ENCODE measurements at places on chromosomes 1 and 21.

GRCh38 chr1:15106608-15107007, 46.9 kb upstream of the TMEM51 start:
- no peak for DNase-seq

DNA sequence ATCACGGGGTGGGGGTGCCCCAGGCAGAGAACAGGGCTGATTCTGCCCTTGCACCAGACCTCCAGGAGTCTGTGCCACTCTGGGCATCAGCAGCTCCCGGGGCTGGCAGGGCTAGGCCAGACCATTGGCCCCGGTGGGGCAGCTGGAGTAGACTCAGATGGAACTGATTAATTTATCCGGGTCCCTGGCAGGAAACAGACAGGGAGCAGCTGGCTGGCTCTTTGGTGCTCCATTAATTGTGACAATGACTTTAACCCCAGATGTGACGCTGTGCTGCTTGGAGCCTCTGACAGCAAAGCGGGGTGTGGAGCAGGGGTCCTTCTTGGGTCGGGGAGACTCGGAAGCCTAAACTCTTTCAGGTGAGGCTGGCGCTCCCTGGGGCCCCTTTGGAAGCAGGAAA, 9.5 kb downstream of the EPHA8 start:
- DNase-seq: no peak

GRCh38 chr1:8517661-8518489, 200.0 kb downstream of the SLC45A1 start:
- peak; percentile 33 for DNase-seq

- no peak for DNase-seq
These were observed 91.6 kb upstream of the CLDN14 start for GRCh38 chr21:36571556-36571955.

GRCh38 chr1:51236531-51237350, 668 bp downstream of the RNF11 start:
- DNase-seq: peak; percentile 37

DNA sequence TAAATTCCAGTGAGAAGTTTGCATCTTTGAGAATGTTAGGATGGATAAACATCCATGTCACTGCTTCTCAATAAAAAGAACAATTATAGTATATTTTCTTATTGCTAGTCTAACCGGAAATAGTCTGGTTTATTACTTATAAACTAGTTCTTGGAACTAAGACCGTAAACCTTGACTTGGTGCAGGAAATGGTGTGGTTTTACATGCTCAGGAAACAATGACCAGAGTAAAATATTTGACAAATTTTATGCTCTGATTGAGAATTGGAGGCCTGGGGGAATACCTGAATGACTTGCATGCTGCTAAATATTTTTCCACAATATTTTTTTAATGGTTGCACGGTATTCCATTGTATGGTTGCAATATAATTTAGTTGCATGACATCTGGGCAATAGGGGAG, 76.3 kb downstream of the XCL2 start:
- no peak for DNase-seq

- DNase-seq: no peak
These were observed 111.3 kb downstream of the GREM2 start for GRCh38 chr1:240500647-240501046.

DNA sequence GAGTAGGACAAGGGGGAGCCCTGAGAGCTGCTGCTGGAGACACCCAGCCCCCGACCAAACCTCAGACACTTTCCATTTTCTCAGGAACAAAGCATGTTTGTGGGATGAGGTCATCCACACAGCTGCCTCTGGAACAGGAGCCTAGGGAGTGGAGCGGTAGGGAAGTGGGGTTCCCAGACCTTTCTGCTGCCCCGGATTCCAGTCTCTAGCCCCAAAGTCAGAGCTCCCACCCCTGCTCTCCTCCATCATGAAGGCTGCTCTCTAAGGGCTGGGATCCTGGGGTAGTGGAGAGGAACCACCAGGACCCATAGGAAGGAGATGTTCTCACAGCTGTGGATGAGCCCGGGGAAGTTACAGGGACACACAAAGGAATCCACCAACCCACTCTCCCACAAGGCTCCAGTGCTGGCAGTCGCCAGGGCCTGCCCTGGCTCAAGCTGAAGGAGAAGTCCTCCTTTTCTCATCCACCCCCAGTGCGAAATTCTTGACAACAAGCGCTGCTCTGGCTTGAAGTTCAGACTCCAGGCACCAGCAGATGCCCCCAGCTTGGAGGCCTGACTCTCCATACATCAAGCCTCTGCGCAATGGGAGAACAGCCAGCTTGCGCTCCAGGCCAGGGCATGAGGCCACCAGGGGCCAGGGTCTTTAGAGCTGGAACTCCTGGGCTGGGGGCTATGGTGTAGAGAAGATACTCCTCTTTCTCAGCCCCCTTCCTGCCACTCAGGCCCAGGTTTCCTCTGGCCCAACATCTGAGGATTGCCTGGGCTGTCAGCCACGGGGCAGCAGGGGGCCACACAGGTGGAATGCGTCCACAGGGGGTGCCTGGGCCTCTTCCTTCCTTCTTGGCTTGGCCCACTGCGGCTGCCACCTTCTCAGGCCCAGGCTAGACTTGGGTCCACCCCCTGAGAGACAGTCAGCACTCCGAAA, 4.5 kb downstream of the FHL3 start:
- no peak for DNase-seq

DNA sequence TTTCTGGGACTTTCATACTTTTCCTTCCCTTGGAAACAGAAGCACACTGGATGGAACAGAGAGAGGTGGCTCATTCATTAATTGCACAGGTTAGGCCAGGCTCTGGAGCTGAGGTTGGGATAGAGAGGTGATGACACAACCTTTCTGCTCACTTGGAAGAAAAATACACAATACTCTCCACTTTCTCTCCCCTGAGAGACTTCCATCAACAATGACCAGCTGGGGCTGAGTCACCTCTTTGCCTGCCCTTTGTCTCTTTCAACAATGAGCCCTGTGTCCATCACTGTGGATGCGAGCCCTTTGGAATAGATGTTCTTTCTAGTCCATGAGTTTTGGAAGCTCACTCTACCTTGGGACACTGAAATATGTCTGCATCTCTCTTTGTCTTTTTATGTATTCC, 43.1 kb downstream of the ATP2B4 start:
- DNase-seq: no peak

GRCh38 chr1:230824919-230825721, 43.2 kb downstream of the C1orf198 start:
- no peak for DNase-seq

DNA sequence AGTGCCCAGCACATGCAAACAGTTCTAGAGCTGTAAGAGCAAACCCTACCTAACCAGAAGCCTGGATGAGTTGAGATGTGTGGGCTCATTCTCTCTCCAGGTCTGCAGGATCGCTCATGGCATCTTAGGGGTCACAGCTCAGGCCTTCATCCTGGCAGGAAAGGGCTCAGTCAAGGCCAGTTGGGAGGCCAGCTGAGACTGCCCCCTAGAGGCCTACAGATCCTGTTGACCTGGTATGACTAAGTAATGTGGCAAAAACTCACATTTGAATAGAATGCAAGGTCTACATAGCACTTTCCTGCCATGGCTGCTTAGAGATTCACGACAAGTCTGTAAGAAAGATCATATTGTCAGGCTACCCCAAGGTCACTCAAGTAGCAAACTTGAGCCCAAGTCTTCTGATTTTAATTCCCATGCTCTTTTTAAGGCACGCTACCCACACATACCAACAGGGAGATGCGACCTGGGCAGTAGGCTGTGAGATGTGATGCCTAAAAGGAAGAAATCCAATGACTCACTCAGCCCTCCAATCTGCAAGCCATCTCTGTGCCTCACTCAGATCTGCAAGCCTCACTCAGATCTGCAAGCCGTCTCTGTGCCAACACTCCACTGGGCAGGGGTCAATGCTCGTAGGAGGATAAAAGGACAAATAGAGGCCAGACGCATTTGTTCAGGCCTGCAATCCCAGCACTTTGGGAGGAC, 5.1 kb upstream of the CAPN8 start:
- peak; percentile 20 for DNase-seq

- DNase-seq: no peak
These were observed 209.9 kb upstream of the SGIP1 start for GRCh38 chr1:66323958-66324625.

- DNase-seq: no peak
These were observed 51.9 kb downstream of the KLHDC7A start for GRCh38 chr1:18532390-18533170.

DNA sequence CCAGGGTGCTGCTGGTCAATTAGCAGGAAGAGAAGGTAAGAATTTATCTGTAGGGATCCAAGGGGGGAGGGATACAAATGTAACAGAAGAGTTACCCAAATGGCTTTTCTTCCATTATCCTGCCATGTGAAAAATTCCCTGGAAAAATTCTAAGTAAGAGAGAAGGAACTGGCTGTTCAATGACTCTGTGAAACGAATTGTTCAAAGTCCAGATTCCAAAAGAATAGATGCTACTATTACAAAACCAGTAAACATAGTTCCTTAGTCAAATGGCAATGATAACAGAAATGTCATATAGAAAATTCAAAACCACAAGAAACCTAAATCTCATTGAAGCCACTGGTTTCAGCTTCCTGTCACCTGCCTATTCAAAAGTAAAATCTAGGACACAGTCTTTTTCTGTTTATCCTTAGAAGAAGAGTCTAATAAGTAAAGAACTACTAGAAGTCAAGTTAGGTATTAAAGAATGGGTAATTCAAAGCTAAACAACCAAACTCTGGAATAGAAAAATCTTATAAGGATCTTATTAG, 102.6 kb downstream of the ZNF644 start:
- DNase-seq: no peak

DNA sequence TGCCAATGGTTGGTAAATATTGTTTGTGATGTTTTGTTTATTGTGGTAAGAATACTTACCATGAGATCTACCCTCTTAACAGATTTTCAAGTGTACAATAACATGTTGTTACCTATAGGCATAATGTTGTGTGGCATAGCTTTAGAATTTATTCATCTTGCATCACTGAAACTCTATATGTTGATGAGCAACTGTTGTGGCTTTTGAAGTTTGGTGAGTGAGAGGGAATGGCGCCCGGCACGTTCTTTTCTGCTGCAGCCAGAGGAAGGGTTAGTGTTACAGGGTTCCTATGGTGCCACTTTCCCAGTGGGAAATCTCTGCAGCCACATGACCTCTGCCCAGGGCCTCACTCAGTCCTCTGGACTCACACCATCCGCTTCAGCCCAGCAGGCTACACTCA, 342.5 kb upstream of the ADGRL2 start:
- no peak for DNase-seq

GRCh38 chr1:62335656-62336055, 16.4 kb upstream of the KANK4 start:
- peak; percentile 34 for DNase-seq

GRCh38 chr1:68162761-68163160, 69.6 kb downstream of the WLS start:
- DNase-seq: no peak

- DNase-seq: no peak
These were observed 69.5 kb downstream of the ZSCAN20 start for GRCh38 chr1:33541966-33542365.

- DNase-seq: no peak
These were observed 8.8 kb downstream of the ASAP3 start for GRCh38 chr1:23475134-23475628.

- no peak for DNase-seq
These were observed 3.7 kb upstream of the SETD4 start for GRCh38 chr21:36064085-36064460.

DNA sequence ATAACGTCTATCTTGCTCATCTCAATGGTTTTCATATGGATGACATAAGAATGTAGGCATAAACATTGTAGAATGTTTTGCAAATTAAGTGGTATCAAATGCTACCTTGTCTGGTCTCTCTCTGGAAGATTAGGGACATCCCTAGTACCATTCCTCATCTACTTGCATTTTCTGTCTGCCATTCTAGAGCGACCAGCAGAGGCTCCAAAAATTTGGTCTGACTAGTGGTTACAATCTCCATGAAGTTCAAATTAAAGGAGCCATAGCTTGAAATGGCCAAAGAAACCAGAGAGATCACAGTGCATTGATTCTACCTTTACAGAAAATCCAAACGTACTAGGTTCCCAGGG, 1.1 kb downstream of the CD84 start:
- DNase-seq: peak; percentile 76

GRCh38 chr1:68340951-68341350, 108.6 kb upstream of the WLS start:
- no peak for DNase-seq

- DNase-seq: peak; percentile 89
These were observed 1.5 kb upstream of the S100A14 start for GRCh38 chr1:153617663-153618062.

DNA sequence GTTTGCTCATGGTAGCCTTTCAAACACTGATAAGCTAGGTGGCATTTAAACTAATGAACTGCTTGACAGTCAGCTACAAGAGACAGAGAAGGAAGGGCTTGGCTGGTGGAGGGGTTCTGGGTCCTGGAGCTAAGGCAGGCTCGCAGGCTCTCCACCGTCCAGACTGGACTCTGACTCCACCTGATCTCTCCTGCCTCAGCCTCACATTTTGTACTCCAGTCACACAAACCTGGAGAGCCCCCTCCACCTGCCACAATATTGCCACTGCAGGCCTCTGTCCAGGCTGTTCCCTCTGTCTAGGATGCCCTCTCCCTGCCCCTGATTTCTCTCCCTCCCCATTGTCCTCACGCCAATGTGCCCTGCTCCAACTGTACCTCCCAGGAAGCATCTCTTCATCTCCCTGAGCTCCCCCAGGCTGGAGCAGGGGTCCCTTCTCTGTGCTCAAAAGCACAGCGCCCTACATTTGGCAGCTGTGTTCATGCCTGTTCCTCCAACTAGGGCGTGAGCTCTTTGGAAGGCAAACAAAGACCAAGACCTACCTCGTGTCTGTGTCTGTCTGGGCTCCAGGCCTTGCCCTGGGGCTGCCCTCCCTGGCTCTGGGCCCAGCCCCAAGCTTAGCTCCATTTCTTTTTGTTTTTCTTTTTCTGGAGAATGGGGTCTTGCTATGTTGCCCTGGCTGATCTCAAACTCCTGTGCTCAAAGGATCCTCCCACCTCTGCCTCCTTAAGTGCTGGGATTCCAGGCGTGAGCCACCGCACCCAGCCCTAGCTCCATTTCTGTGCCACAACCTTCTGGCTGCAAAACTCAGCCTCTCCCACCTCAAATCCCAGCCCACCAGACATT, 2.9 kb downstream of the TIE1 start:
- no peak for DNase-seq

DNA sequence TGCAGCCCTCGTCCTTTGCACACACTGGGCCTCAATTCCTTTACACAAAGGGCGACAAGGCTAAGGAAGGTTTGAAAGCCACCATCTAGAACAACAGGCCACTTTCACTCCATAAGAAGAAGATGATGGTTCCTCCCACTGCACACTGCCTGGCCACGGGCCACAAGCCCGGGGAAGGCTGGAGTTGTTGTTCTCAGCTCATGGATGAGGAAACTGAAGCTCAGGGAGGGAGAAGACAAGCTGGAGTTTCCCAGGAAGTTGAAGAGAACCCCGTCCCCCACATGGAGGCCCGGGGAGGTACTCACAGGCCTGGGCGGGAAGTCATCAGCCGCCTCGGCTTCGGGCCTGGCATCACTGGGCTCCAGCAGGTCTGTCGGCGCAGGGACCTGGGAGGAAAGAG, 24.6 kb upstream of the DDOST start:
- DNase-seq: no peak

GRCh38 chr1:237713916-237714315, 176.8 kb downstream of the ZP4 start:
- no peak for DNase-seq

- DNase-seq: no peak
These were observed 6.8 kb downstream of the ATP1A1 start for GRCh38 chr1:116379674-116380498.

GRCh38 chr1:96384611-96385010, 337.0 kb upstream of the PTBP2 start:
- DNase-seq: no peak
